ENCODE measurements at places on chromosomes 7 and 10.

- DNase-seq, result no peak
Measured at GRCh38 chr7:159218170-159218569, 73.5 kb upstream of the VIPR2 start.

GRCh38 chr7:90596671-90597562 lies 796 bp downstream of the CDK14 start:
- no peak for DNase-seq

- no peak for DNase-seq
Measured at GRCh38 chr7:49937608-49938007, 155.4 kb downstream of the ZPBP start.

- no peak for DNase-seq
Measured at GRCh38 chr10:15254808-15255648, 86.5 kb upstream of the NMT2 start.

DNA sequence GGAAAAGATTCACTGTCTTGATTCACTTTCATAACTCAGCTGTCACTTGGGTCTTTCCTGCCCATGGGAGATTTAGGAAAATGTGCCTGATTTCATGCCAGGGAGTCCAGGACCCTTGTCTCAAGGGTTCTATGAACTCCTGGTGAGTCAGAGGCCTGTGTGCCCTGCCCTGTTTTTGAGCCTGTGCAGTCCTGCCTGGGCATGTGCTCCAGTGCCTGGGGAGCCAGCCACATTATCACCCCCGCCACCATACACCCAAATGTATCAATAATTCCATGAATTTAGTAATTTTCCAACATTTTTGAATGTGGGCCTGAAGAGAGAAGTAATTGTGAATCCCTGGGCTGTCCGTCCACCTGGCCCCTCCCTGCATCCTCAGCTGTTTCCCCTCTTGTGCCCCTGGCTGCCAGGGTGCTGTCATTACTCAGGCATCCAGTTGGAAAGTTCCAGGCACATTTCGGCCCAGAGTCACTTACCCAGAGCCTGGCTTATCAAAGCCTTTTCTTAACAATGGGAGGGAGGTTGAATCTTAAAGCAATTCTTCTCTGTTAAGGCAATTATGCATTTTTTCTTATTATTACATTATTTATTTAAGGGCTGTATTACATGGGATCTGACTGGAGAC lies 287.8 kb upstream of the CDC14C start:
- no peak for DNase-seq

- DNase-seq, result no peak
Measured at GRCh38 chr7:94492601-94493000, 17.0 kb upstream of the CASD1 start.

- DNase-seq, result no peak
Measured at GRCh38 chr7:7696458-7697119, 21.8 kb downstream of the RPA3 start.
